NCI-H187 treated with DMSO at 0.1 percent for 48 hours (cell line): ENCODE measurements at places on chromosomes 11 and 22.

DNA sequence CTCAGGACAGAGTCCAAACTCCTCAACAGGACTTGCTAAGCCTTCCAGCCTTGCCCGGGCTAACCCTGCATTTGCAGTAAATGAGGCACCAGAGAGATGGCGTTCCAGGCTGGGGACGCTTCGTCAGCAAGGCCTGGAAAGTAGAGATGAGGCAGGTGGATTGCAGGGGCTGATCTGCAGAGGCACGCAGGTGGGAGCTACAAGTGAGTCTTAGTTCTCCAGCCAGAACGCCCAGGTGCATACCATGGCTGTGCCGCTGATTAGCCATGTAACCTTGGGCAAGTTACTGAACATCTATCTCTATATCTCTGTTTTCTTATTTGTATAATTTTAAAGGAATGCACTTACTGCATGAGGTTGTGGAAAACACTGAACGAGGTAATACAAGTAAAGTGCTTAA is 52.7 kb upstream of the BARX2 start:
- no peak for DNase-seq

DNA sequence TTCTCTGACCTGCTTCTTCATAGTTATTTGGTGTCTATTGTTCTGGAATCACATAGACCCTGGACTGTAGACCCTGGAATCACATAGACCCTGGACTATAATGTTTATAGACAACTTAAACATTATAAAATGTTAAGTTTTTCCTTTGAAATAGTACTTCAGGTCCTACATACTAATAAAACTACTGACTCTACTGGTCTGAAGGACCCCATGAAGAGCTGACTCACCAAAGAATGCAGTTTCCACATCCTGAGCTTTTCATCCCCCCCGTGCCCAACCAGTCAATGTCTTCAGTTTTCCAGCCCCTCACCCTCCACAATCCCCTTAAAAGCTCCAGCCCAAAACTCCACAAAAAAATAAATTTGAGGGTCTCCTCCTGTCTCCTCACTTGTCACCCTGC is 6.6 kb upstream of the PLEKHA7 start:
- no peak for DNase-seq

GRCh38 chr11:103907548-103908455 is 128.6 kb upstream of the DDI1 start:
- DNase-seq: no peak

GRCh38 chr11:105229257-105229656 is 89.7 kb upstream of the CARD18 start:
- DNase-seq: no peak

GRCh38 chr11:68528630-68529029 is 68.1 kb downstream of the PPP6R3 start:
- no peak for DNase-seq

- DNase-seq: no peak
Measured at GRCh38 chr22:42837556-42837955, 19.5 kb downstream of the ARFGAP3 start.

DNA sequence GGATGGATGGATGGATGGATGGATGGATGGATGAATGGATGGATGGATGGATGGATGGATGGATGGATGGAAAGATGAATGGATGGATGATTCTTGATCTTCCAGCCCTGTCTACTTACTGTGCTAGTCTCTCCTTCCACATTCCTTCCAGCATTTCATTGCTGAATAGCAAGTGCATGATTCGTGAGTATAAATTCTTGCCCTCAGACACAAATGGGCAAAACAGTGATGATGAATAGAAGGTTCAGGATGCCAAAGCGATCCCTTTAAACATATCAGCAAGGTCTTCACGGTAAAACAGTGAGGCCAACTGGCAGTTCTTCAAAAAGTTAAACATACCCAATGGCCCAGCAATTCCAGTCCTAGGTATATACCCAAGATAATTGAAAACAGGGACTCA is 400.2 kb downstream of the MN1 start:
- no peak for DNase-seq

DNA sequence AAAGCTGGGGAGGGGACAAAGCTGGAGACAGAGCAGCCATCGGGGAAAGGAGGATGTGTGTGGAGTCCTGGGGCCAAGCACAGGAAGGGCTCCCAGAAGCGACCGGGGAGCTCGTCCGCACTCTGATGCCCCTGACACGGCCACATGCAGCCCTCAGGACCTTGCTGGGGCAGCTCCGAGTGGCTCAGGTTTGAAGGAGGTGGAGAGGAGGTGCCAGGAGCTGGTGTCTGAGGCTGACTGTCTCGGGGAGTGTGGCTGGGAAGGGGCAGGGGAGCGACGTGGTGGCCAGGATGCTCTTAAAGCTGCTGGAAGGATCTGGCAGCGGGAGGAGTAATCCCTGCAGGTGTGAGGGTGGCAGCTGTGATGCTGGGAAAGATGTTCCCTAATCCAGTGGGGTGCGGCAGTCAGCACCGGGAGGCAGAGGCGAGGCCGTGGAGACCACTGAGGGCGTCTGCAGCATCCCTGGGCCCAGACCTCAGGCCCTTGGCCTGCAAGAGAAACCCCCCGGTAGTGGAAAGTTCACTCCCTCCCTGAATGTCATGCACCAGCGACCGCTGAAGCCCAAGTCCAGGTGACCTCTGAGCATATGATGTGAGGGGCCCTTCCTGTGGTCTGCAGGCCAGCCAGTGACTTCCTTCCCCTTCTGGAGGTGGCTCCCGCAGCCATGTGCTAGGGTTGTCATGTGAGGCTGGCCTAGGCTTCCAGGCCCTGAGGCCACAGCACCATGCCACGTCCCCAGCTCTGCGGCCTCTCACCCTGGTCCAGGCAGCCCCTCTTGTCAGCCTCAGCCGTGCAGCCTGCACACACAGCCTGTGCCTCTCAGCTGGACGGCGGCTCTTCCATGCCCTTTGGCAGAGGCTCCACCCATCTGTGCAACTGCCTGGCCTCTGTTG is 17.2 kb upstream of the CTSD start:
- DNase-seq: no peak

GRCh38 chr11:132050049-132050448 is 679.6 kb downstream of the NTM start:
- no peak for DNase-seq

DNA sequence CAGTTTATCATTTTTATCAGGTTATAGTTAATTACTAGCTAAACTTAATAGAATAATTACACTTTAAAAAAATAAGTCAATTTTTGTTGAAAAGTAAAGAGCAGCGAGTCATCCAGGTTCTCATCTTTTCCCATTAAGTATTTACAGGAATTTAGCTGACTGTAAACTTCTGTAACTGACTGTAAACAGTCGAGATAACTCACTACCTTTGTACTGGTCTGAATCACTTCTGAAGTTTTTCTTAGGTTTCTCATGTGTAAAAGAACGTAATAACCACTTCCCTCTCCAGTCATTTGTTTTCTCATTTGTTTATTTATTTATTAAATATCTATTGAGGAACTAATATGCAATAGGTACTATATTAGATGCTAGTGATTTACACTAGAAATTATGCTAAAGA is 270.8 kb downstream of the DYNC2H1 start:
- DNase-seq: no peak

- no peak for DNase-seq
Measured at GRCh38 chr11:10329935-10330334, 25.1 kb downstream of the ADM start.

GRCh38 chr11:4891996-4892640 is 10.4 kb downstream of the OR51T1 start:
- DNase-seq: no peak

GRCh38 chr11:4459500-4459899 is 10.4 kb downstream of the OR52K2 start:
- DNase-seq: no peak

GRCh38 chr11:122082205-122082604 is 33.8 kb downstream of the BLID start:
- no peak for DNase-seq

DNA sequence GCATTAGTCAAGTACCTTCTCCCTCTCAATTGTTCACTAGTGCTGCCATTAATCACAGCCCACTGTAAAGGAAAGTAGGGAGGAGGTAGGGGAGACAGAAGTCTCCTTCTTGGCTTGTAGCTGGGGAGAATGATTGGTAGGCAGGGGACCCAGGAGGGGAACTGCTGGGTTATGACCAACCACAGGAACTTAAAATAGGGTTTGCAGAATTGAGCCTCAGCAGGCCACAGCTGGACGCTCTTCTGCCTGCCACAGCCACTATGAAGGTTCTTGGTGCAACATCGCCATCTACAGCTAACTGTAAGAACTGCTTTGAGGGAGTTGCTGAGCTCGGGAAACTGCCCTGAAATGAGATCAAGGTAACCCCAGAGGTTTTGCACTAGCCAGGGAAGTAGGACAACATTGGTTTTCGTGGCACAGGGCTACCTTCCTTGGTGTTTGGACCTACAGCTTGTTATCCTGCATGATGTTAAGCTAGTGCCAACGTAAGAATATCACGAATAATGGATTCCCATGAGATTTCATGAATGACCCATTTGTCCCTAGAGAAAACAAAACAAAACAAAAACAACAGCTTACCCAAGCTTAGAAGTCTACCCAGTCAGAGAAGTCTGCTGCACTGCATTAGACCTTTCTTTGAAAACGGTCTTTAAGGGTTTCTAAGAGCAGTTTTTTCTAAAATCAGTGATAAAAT is 787.1 kb upstream of the API5 start:
- peak; percentile 53 for DNase-seq

- DNase-seq: no peak
Measured at GRCh38 chr11:371051-371450, 1.8 kb downstream of the B4GALNT4 start.

- DNase-seq: peak; percentile 42
Measured at GRCh38 chr11:119764108-119764868, 35.3 kb upstream of the NECTIN1 start.

GRCh38 chr11:15657264-15657663 is 542.5 kb downstream of the INSC start:
- DNase-seq: no peak

DNA sequence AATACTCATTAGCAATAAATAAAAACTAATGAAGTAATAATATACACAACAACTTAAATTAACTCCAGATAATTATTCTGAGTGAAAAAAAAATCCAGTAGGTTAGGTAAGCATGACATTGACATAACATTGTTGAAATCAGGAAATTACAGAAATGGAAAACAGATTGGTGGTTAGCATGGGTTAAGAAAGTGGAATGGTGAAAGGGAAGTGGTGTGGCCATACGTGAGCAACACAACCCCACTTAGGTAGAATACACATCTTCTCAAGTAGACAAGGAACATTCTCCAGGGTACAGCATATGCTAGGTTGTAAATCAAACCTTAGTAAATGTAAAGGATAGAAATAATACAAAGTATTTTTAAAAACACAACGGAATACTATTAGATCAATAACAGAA is 30.2 kb upstream of the CLTCL1 start:
- no peak for DNase-seq

GRCh38 chr11:61709572-61709971 is 29.4 kb downstream of the DAGLA start:
- no peak for DNase-seq

DNA sequence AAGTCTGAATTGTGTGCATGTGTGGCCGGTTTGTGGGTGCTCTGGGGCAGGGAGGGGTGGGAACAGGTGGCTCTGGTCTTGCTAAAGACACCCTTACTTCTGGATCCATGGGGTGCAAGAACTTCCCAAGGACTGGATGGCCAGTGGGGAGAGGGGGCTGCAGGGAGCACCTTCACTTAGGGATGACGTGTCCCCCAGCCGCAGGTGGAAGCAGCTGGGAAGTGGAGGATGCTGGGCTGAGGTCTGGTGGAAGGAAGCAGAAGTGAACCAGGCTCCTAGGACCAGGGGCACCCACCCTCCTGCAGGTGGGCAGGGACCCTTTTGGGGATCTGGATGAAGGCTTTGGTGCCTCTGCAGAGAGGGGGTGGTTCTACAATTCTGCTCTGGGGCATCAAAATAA is 9.9 kb upstream of the MIEF1 start:
- no peak for DNase-seq

GRCh38 chr22:31289344-31289743 is 2.9 kb downstream of the PIK3IP1 start:
- DNase-seq: no peak

DNA sequence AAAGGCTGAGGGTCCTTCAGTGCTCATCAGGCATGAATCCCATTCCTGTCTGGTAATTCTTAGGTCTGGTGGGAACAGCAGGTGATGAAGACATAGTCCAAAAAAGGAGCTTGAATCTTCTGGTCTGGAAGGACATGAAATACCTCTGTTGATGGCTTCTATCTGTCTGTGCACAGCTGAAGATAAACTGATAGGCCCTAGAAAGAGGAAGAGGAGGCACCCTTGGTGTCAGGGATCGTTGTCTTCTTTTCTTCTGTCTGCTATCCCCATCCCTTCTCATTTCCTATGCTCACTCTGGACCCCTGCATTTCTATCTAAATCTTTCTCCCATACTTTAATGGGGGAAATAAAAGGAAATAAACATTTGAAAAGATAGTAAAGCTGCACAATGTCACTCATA is 9.4 kb downstream of the AGBL2 start:
- no peak for DNase-seq

- DNase-seq: no peak
Measured at GRCh38 chr22:24355574-24355973, 71.8 kb upstream of the ADORA2A start.

GRCh38 chr11:105986554-105986953 is 35.5 kb downstream of the MSANTD4 start:
- no peak for DNase-seq

GRCh38 chr11:111540114-111540936 is at the start of gene LAYN:
Gene LAYN (plus strand): TSS chr11:111540720. CDS start chr11:111540844, 124 bp downstream.
- no peak for DNase-seq

DNA sequence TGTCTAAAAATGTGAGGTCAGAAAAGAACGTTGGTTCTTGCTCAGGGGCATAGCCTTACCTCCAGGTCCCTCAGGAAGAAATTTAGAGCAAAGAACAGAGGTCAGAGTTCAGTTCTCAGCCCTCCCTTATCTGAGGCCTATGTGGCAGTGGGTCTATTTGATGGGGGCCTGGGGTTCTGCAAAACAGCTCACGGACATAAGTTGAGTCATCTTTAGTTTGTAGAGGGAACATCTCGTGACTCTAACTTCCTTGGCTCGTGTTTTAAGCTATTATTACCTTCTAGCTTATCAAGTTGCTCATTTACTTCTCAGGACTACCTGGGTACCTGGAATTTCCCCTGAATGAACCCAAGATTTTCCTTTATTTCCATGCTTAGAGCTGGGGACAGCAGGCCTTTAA is 91.3 kb upstream of the AMOTL1 start:
- no peak for DNase-seq
